ENCODE measurements at places on chromosomes 4 and X. TPM values are rescaled to one million over a fixed set of nuclear protein-coding genes. Genes with fewer than 3 reads are reported as not detected.
A peak's percentile ranks its signal among the peaks of the same experiment; 100 is the strongest.

GRCh38 chrX:40694802-40695201 lies 40.5 kb downstream of the MED14 start:
- H3K4me1 ChIP-seq = no peaks in the 10 kb centered on the region
- H3K27ac ChIP-seq = no peak overlapping the region
- H3K4me3 ChIP-seq = no peak overlapping the region
- H3K36me3 ChIP-seq = peaks cover 49% of the 10 kb centered on the region
- no peak for DNase-seq

DNA sequence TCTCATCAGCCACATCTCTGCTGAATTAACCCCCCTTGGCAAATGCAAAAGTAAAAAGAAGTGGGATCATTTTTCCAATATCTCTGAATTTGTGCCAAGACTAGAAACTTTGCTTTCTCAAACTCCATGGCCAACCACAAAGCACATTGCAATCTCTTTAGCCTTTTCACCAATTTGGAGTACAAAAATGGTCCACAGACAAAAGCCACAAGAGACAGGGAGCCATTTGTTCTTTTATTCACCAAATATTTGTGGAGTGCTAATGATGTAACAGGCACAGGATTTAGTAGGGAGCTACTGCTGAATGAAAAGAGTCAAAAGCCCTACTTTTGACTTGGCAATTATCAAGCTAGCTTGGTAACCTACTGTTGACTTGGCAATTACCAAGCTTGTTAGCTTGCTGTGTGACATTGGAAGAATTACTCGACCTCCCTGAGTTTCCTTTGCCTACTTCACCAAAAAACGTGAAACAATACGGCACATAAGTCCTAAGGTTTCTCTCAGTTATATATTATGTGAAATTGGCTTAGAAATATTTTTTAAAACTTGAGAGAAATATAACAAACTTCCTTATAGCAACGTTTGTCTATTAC lies 97.1 kb upstream of the KLF3 start:
- no peak overlapping the region for H3K27ac ChIP-seq
- H3K4me3 ChIP-seq = no peak overlapping the region
- H3K36me3 ChIP-seq = no peaks in the 10 kb centered on the region
- no peaks in the 10 kb centered on the region for H3K27me3 ChIP-seq
- H3K4me1 ChIP-seq = no peaks in the 10 kb centered on the region

DNA sequence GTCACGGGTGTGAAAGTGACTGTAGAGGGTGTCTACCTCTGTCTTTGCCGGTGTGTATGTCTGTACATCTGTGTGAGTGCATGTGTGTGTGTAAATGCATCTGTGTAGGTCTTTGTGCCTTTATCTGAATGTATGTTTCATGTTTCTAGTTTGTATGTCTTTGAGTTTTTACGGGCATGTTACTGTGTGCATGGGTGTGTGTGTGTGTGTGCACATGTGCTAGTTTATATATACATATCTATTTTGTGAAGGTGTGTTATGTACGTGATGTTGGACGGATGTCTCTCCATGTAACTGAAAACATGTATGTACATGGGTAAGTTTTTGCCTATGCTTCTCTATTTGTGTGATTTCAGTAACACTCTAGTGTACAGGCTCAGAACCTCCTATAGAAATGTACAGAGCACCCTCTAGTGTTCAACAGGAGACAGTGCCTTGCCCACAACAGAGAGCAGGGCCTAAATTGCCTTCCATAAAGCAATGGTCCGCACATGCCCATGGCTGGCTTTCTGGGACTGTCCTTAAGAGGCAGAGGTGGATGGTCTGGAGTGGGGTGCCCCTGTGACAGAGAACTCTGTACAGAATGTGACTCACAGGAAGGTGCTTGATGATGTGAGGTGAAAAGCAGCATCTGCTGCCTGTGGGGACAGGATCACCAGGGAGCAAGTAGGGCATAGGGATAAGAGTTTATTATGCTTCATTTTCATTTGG lies 343.5 kb downstream of the RAPGEF2 start:
- H3K36me3 ChIP-seq = no peaks in the 10 kb centered on the region
- no peaks in the 10 kb centered on the region for H3K27me3 ChIP-seq
- H3K4me1 ChIP-seq = no peaks in the 10 kb centered on the region
- no peak overlapping the region for H3K27ac ChIP-seq

DNA sequence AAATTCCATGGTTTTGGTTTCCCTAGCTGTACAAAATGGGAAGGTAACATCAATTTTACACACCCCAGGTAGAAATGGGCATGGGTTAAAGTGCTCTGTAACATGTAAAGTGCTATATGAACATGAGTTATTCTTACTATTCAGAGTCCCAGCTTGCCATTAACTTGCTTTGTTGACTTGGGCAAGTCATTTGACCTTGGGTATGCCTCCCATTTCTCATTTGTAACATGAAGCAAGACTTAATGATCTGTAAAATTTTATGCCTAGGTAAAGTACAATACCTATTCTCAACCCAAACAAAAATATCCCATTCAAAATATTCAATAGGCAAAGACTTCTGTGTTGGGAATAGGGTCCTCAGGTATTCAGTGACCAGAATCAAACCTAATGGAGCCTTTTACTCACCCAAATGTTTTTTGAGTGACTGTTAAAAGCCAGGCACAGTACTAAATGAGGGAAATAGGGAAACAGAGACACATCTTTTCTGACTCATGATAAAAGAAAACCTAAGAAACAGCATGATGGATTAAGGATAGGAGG lies 126.6 kb downstream of the SH3RF1 start:
- no peak overlapping the region for H3K4me3 ChIP-seq
- no peaks in the 10 kb centered on the region for H3K27me3 ChIP-seq
- no peak overlapping the region for H3K27ac ChIP-seq
- no peaks in the 10 kb centered on the region for H3K36me3 ChIP-seq

Gene BTK
- total RNA-seq = 81.6 TPM

GRCh38 chrX:46755671-46756070 lies 3.2 kb downstream of the SLC9A7 start:
- H3K4me3 ChIP-seq = no peak overlapping the region
- no peaks in the 10 kb centered on the region for H3K27me3 ChIP-seq
- H3K27ac ChIP-seq = no peak overlapping the region
- no peaks in the 10 kb centered on the region for H3K36me3 ChIP-seq
- no peak for DNase-seq

Gene TMPRSS11F
- total RNA-seq = not detected

DNA sequence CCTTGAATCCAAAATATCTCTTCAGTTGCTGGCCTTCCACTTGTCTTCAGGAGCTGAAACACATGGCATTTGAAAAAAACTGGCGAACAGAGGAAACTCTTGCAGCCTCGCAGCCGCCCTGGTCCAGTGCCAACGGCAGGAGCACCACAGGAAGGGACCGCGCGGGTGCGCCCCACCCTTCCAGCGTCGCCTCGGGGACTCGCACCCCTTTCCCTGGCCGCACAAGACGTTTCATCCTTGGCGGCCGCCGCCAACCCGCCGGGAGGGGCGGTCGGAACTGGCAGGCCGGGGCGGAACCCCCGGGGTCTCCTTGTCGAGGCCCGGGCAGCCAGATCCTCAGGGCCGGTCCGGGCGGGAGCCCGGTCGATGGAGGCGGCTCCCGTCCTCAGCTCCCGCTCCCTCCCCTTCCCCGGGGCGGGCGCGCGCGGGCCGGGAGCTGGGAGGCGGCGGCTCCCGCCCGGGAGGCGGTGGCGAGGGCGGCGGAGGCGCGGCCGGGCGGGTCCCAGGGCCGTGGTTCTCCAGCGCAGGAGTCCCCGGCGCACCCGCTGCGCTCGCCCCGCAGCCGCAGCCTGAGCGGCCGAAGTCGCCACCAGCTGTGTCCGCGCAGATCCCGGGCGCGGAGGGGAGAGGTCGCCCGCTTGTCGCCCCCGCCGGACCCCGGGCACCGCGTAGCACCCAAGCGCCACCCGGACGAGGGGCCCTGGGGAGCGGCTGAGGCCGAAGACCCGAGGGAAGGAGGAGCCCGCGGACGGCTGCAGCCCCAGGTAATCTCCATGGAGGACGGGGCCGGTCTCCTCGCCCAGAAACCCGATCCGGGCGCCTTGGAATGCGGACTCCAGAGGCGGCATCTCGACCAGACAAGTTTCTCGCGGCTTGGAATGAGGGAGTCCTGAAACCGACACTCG lies 886 bp upstream of the NDST3 start:
- H3K27ac ChIP-seq = no peak overlapping the region
- no peaks in the 10 kb centered on the region for H3K4me1 ChIP-seq
- no peak for DNase-seq
- no peak overlapping the region for H3K4me3 ChIP-seq

GRCh38 chr4:37903901-37904300 lies 13.0 kb downstream of the TBC1D1 start:
- H3K4me1 ChIP-seq = no peaks in the 10 kb centered on the region
- no peak for DNase-seq
- H3K4me3 ChIP-seq = no peak overlapping the region
- H3K36me3 ChIP-seq = no peaks in the 10 kb centered on the region
- no peak overlapping the region for H3K27ac ChIP-seq

GRCh38 chr4:62953752-62954151 lies 1455.5 kb downstream of the TECRL start:
- H3K27ac ChIP-seq = no peak overlapping the region
- H3K4me3 ChIP-seq = no peak overlapping the region
- DNase-seq = no peak
- no peaks in the 10 kb centered on the region for H3K27me3 ChIP-seq

DNA sequence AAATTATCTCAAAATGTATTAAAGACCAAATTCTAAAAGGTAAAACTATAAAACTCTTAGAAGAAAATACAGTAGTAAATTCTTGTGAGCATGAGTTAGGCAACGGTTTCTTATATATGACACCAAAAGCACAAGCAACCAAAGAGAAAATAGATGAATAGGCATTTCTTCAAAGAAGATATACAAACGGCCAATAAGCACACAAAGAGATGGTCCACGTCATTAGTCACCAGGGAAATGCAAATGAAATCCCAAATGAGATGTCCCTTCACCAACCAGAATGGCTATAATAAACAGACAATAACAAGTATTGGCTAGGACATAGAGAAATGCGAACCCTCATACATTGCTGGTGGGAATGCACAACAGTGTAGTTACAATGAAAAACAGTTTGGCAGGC lies 44.6 kb downstream of the RAB33A start:
- DNase-seq = peak; percentile 61
- no peak overlapping the region for H3K27ac ChIP-seq
- H3K36me3 ChIP-seq = peaks cover 13% of the 10 kb centered on the region
- no peak overlapping the region for H3K4me3 ChIP-seq

DNA sequence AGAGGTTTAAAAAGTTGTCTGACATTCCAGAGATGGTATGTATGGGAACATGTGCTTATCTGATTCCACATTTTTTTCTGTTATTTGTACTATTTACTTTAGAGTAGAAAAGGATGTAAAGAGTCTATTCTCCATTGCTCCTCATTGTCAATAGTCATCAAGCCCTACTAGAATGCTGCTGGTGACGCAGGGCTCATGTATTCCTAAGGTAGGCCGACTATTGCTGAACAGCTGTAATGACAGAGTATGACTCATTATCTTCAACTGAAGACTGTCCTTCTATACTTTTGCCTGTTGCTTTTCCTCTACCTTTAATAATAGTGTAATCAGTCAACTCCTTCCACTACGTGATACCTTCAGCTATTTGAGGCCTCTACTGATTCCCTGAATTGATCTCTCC lies 509.1 kb upstream of the NR3C2 start:
- no peaks in the 10 kb centered on the region for H3K4me1 ChIP-seq
- no peaks in the 10 kb centered on the region for H3K27me3 ChIP-seq
- no peaks in the 10 kb centered on the region for H3K36me3 ChIP-seq
- no peak for DNase-seq
- no peak overlapping the region for H3K4me3 ChIP-seq

GRCh38 chr4:74426101-74426500 lies 18.8 kb upstream of the AREG start:
- no peaks in the 10 kb centered on the region for H3K4me1 ChIP-seq
- H3K36me3 ChIP-seq = no peaks in the 10 kb centered on the region
- H3K4me3 ChIP-seq = no peak overlapping the region
- H3K27ac ChIP-seq = no peak overlapping the region

Gene SYN1
- total RNA-seq = not detected

Gene BEX2
- total RNA-seq = 31.5 TPM

DNA sequence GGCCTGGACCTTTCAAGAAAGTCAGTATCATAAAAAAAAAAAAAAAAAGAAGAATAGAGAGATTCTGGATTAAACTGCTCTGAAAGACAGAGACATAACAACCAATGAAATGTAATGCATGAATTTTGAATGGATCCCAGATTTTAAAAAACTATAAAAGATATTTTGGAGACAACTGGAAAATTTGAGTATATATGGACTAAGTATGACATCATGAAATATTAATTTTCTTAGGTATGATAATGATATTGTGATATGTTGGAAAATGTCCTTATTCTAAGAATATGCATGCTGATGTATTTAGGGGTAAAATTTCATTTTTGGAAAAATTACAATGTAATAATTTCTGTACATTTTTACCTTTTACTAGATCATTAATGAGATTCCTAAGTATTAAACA lies 52.6 kb downstream of the TBC1D19 start:
- no peak overlapping the region for H3K4me3 ChIP-seq
- H3K4me1 ChIP-seq = no peaks in the 10 kb centered on the region
- H3K36me3 ChIP-seq = no peaks in the 10 kb centered on the region
- H3K27me3 ChIP-seq = no peaks in the 10 kb centered on the region
- no peak overlapping the region for H3K27ac ChIP-seq

DNA sequence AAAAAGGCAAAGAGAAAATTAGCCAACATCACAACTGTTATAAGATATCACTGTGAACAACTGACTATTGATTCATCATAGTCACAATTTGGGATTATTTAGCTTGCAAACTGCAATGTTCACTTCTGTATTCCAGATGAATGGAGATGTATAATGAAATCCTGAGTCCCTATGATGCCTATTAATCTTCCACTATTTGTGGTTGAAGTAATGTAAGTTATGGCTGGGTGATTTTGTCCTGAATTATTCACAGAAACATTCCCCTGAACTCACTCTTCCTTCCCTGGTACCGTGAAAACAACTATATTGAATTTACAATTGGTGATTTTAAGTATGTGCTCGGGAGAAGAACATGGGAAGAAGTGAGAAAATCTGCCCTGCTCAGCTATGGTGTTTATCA lies 50.8 kb upstream of the NPFFR2 start:
- no peaks in the 10 kb centered on the region for H3K4me1 ChIP-seq
- no peak overlapping the region for H3K4me3 ChIP-seq

Gene NOP14
- 27.6 TPM for total RNA-seq

GRCh38 chr4:73648478-73648877 lies 28.2 kb upstream of the RASSF6 start:
- no peaks in the 10 kb centered on the region for H3K27me3 ChIP-seq
- no peak overlapping the region for H3K4me3 ChIP-seq
- DNase-seq = no peak
- H3K36me3 ChIP-seq = no peaks in the 10 kb centered on the region

DNA sequence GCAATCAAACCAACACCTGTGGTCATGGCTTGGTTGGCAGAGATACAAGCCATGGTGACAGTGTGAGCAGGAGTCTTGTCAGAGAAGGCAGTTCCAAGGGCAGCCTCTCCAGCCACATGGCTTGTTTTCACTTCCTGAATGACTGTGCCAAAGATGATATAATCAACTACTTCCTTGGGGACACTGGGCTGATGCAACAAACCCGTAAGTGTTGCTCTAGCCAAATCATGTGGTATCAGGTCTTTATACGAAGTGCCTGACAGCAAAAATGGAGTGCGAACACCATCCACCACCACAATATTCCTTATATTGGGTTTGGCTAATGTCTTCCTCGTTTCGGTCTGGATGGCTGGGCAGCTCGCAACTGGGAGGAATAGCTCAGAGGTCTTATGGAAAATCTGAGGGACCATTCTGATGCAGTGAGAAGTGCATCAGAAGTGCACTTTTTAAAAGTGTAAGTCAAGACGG lies 922.0 kb downstream of the NLGN4X start:
- no peaks in the 10 kb centered on the region for H3K4me1 ChIP-seq
- no peak overlapping the region for H3K27ac ChIP-seq
- no peak overlapping the region for H3K4me3 ChIP-seq
- H3K36me3 ChIP-seq = no peaks in the 10 kb centered on the region
- no peaks in the 10 kb centered on the region for H3K27me3 ChIP-seq

- no peak overlapping the region for H3K27ac ChIP-seq
- peaks cover 4% of the 10 kb centered on the region for H3K4me1 ChIP-seq
- H3K36me3 ChIP-seq = no peaks in the 10 kb centered on the region
- H3K27me3 ChIP-seq = no peaks in the 10 kb centered on the region
- no peak overlapping the region for H3K4me3 ChIP-seq
Observed at GRCh38 chr4:7074426-7074825, 6.6 kb upstream of the GRPEL1 start.
